ENCODE measurements at places on chromosomes 6 and 20.

DNA sequence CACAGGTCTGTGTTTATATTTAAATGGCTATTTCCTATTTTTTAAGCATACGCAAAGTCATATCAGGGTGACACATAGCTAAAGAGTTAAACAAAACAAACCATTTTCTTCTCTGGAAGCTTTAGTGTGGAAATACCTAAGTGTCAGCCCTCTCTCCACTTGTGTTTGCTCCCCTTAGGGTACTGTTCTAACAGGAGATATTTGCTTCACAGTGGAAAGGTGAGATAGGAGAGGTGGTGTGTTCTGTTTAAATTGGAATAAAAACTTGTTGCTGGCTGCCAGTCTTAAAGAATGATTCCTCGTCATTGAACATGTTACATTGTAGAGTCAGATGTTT lies 18.9 kb downstream of the PHACTR2 start:
- no peak for DNase-seq

DNA sequence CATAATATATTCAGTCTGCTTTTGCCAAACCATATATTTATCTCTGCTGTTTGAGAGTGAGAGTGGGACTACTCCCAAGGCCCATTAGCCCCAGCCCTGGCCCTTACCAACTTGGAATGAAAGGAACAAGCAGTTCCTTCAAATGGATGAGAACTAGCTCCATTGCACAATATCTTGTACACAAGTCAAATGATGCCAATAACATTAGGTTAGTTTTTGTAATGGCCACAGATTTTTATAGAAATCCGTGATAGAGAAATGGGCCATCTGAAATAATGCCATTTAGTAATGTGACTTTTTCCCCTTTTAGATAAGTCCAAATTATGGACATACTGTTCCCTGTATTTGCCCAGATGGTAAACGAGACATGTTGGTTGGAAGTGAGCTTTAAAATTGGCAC lies 117.0 kb downstream of the MAP3K7 start:
- no peak for DNase-seq

DNA sequence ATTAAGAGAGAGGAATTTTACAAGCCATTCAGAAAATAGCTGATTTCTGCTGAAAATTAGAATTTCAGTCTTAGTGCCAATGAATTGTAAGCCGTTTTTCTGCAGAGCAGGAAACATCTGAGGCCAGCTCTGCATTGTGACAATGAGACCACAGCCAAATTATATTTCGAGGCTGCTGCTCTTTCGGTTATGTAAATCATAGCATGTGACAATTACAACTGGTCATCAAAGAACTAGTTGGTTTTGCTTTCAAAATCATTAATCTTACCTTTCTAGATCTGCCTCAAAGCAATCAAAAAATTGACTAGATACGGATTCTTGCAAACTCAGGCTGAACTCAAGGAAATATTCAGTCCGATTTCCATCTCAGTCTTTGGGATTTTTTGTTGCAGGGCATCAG lies 33.4 kb upstream of the INSM1 start:
- no peak for DNase-seq

DNA sequence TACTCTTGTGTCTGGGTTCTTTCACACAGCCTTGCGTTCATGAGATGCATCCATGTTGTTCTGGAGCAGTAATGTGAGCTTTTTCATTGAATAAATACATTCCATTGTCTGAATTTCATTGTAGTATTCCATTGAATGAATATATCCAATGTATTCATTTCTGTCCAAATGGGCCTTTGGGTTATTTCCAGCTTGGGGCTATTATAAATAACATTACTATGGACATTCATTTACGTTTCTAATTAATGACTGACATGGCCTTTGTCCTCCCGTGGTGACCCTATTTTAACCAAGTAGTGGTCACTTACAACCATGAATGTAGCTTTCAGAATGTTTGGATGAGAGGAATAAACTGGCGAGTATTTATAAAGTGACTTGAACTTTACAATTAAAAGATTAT lies 30.1 kb upstream of the NAA20 start:
- no peak for DNase-seq

GRCh38 chr20:5667705-5668528 lies 82.3 kb upstream of the SHLD1 start:
- DNase-seq: no peak

GRCh38 chr20:58618351-58619076 lies 32.6 kb upstream of the STX16 start:
- DNase-seq: no peak

DNA sequence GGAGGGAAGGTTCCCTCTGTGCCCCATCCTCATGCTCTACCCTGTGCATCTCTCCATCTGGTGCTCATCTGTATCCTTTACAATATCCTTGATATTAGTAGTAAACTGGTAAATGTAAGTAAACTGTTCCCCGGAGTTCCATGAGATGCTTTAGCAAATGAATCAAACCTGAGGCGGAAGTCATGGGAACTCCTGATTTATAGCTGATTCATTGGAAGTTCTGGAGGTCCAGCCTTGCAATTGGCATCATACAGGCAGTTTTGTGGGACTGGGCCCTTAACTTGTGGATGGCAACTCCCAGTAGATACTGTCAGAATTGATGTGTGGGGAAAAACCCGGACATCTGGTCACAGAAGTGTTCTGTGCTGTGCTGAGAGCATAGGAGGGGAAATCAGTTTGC lies 11.2 kb upstream of the SLC22A2 start:
- no peak for DNase-seq

GRCh38 chr6:161271343-161272030 lies 2.4 kb downstream of the AGPAT4 start:
- no peak for DNase-seq

DNA sequence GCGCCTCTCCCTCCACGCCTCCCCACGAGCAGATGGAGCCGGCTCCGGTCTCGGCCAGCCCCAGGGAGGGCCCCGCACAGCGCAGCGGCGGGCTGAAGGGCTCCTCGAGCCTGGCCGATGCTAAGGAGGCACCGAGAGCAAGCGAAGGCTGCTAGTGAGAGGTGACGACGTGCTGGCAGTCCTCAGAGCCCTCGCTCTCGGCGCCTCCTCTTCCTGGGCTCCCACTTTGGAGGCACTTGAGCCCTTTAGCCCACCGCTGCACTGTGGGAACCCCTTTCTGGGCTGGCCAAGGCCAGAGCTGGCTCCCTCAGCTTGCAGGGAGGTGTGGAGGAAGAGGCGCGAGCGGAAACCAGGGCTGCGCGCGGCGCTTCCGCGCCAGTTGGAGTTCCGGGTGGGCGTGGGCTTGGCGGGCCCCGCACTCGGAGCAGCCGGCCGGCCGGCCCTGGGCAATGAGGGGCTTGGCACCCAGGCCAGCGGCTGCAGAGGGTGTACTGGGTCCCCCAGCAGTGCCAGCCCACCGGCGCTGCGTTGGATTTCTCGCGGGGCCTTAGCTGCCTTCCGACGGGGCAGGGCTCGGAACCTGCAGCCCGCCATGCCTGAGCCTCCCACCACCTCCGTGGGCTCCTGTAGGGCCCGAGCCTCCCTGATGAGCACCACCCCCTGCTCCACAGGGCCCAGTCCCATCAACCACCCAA lies 2.5 kb upstream of the TMEM14C start:
- no peak for DNase-seq

- DNase-seq: no peak
Measured at GRCh38 chr6:163759542-163759941, 345.0 kb downstream of the QKI start.

DNA sequence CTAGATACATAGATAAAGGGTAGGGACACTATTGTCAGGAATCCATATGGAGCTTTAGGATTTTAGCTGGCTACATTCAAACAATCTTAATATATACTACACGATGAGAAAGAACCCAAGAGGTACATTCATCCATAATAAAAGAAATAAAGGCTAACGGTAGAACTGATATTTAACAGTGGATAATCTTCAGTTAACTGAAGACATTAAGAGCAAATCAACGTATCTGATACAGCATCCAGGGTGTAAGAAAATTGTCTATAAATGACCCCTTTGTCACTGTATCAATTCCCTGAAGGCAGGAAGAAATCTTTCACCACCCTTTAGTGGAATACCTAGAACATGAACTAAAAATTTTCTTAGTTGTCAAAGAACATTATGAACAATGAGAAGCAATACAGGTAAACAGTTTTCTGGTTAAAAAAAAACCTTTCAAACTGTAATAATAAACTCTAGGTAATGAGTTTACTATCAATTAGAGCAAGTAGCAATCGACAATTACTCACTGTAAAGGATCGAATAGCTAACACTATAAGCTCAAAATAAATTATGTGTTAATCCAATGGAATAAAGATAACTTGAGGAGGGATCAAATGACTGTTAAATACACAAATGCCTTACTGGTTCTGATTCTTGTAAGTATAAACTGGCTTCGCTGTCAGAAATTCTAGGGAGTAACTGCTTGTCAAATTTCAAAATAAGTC lies 11.8 kb downstream of the ROMO1 start:
- DNase-seq: no peak

DNA sequence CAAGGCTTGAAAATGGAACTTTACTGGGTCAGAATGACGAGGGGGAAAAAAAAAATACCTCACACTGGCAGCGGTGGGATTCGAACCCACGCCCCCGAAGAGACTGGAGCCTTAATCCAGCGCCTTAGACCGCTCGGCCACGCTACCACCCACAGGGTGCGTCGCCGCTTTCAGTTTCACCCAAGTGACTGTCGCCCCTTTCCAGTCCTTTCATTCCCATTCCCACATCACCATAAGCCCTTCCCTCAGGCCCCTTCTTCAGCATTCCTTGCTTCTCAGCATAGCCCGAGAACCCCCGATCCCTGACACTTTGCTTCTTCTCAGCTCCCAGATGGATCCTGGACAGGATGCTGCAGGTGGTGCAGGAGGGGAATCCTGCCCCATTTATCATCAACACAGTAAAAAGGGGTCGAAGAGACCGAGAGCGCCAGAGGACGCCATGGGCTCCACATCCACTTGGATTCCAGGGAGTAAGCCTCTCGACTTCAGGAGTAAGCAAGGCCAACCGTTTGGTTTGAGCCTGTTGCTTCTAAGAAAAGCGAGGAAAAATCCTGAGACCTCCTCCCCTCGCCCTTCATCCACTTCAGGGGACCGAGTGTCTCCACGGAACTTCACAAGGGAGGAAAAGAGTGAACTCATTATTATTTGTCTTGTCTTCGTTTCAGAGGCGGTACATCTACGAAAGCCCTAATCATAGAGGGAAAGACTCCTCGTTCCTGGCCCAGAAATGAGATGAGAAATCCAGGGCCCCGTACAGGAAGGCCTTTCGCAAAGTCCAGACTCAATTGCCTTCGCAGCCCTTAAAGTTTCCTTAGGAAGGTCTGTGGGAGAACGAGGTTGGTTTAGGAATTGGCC lies 20.0 kb upstream of the TRIM27 start:
- DNase-seq: no peak

DNA sequence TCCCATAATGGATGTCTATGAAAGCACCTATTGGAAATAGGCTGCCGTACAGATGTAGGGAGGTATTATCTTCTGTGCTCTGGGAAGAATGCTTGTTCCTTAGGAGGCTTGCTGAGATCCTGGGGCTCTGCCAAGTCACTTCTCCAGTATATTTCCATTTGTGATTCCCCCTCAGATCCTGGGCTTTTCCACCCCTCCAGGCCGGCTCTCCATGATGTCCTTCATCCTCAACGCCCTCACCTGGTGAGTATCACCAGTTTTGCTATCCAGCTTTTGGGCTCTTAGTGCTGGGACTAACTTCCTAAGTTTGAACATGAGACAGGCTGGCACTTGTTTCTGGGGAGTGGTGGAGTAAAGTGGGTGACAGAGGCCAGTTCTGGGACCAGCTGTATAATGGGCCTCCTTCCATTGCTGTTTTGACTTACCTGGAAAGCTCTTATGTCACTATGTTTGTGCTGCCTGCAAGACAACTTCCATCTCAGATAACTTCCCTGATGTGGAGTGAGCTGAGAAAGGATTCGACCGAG lies 2.6 kb downstream of the SYS1 start:
- DNase-seq: no peak

DNA sequence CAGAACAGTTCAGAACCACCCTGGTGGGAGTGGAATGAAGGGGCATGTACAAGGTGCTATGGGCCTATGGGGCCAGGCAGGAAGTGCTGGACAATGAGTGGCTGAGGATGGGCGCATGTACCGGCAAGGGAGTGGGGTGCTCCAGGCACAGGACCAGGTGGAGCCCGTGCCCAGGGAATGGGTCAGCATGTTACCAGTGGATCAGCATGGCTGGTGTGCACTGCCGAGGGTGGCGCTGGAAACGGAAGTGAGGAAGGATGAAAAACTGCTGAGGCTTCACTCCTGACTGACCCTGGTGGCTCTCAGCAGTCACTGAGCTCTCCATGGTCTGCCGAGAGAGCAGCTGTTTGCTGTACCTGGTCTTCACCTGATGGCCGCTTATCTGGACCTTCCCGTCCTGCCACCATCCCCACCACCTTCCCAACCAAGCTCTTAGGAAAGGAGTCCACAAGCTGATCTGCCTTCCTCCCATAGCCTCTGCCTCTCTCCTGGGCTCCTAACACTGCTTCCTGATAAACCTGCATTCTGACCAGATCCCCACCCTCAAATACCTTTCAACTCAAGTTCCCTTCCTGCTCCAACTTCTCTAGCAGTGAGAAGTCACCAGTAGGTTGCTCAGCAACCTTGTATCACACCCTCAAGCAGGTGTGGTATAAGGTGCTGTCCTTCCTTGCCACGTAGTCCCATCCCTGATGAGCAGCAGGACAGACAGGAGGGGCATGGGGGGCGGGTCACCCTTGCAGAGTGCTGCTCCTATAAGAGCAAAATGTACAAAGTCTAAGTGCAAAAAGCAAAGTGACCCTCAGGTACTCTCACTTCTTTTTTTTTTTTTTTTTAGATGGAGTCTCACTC lies 7.1 kb downstream of the UQCC2 start:
- DNase-seq: no peak

DNA sequence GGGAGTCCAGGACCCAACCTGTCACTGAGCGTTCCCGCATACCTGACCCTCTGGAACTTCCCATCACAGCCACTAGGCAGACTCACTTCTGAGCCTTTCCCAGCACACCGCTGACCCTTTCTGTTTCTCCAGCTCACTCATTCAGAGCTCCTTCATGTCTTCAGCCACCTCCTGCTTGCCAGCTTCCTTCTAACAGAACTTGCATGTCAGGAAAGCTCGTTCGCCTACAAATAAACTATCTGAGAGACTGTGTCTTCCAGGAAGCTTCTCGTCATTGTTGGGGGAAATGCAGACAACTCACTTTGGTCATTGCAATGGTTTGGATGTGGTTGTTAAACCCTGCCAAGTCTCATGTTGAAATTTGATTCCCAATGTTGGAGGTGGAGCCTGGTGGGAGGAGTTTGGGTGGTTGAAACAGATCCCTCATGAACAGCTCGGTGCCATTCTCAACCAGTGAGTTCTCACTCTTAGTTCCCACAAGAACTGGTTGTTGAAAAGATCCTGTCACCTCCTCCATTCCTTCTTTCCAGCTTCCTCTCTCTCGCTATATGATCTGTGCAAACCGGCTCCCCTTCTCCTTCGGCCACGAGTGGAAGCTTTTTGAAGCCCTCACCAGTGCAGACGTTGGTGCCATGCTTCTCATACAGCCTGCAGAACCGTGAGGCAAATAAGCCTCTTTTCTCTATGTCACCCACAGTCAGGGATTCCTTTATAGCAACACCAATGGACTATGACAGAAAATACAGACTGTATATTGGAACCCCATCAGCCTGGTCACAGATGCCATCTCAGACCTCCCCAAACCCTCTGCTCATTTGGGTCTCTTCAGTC lies 1.4 kb upstream of the MUC21 start:
- DNase-seq: no peak

GRCh38 chr6:73955800-73956199 lies 259.8 kb downstream of the CD109 start:
- DNase-seq: no peak
